ENCODE measurements at places on chromosomes 16 and 17.

GRCh38 chr16:68238029-68238345 is 2.1 kb upstream of the ESRP2 start:
- no peak for DNase-seq

GRCh38 chr17:49748223-49748622 is 15.7 kb downstream of the FAM117A start:
- no peak for DNase-seq

- no peak for DNase-seq
Measured at GRCh38 chr17:76040376-76040775, 13.3 kb upstream of the EVPL start.

DNA sequence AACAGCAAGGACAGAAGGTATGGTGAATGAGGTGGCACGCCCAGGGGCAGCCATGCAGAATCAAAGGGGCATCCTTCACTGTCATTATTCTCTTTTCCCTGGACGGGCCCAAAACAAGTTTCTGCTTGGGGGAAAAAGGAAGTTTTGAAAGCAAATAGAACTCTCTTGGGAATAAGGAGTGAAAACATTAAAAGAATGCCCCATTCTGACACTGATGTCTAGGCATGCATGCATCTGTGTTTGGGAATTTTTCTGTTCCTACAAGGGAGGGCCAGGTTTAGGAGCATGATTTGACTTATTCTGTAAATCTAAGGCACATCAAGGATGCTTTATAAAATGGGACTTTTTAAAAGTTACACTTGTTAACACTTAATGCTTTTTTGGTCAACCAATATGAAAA is 34.3 kb upstream of the SLC12A3 start:
- peak; percentile 40 for DNase-seq

DNA sequence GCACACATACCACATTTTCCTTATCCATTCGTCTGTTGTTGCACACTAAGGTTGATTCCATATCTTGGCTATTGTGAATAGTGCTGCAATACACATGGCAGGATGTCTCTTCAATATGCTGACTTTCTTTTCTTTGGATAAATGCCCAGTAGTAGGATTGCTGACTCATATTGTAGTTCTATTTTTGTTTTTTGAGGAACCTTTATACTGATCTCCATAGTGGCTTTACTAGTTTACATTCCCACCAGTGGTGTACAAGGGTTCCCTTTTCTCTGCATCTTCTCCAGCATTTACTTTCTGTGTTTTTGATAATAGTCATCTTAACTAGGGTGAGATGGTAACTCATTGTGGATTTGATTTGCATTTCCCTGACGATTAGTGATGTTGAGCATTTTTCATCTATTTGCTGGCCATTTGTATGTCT is 118.1 kb downstream of the STXBP4 start:
- peak; percentile 12 for DNase-seq
